ENCODE measurements at places on chromosomes 11 and 22. TPM values are rescaled to one million over a fixed set of nuclear protein-coding genes. Genes with fewer than 3 reads are reported as not detected.

DNA sequence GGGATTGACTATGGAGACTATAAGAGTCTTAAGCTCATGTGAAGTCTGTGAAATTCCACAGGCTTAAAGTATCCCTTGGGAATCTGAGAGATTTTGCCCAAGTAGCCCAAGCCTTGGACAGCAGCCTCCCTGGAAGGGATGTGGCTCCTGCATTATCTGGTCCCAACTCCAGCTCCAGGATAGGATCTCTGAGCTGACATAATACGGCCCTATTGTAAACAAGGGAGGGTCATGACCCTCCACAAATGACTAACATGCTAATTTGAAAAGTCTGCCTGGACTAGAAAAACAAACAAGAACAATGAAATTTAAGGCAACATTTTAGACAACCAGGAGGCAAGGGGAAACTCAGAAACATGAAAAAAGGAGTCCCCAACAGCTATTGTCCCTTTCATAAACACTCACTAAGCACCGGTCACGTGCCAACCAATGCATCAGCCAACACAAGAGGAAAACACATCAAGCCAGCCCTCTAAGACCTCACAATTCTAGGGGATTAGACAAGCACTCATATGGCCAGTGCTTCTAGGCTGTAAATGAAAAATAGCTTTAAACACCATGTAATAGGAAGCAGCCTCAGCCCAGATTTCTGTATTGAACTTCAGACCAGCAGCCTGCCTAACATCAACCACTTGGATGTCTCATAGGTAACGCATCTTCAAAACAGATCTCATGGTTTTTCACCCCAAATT is 101.2 kb upstream of the TIMP3 start:
- no peak for DNase-seq

DNA sequence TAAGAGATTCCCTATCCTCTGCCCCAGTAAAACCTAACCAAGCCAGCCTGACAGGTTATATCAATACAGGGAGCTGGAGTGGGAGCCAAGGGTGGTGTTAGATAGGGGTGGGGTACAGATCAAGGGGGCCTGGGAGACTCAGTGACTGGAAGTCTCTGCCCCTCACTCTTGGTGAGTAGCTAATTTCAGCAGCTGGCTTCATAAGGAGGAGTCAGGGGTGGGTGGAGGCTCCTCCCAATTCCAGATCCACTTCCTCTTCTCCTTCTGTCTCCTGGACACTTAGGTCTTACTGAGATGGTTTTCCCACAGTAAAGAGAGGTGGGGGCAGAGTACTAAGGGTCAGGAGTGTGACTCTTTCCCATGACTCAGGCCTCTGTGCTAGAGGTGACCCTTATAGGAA is 1.1 kb upstream of the VSIG2 start:
- DNase-seq: no peak

- no peak for DNase-seq
These were observed 65.2 kb downstream of the MPPED1 start for GRCh38 chr22:43476751-43477725.

DNA sequence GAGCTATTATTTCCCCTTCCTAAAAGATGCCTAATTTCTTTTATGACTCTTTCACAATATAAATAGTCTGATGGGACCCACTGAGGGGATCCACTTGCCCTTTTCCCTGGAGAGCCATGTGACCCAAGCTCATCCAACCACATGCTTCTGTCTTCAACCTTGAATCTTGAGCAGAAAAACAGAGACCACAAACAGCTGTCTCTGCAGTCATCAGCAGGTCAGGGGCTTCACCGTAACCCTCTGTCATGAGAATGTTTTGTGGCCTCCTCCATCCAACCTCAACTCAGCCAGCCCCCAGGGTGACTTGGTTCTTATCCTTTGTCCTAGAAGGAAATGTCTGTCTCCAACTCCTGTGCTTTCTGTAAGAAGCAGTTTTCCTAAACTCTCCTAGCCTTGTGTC is 129.6 kb upstream of the POU2AF2 start:
- no peak for DNase-seq

- DNase-seq: no peak
These were observed 66.6 kb downstream of the MED15 start for GRCh38 chr22:20573833-20574615.

- DNase-seq: no peak
These were observed 110.0 kb downstream of the KIAA1671 start for GRCh38 chr22:25062386-25063085.

GRCh38 chr22:45804986-45805325 is 133.3 kb downstream of the ATXN10 start:
- DNase-seq: no peak

PDE2A gene
- 78.3 TPM for total RNA-seq

GRCh38 chr11:100791103-100791502 is 104.0 kb downstream of the ARHGAP42 start:
- no peak for DNase-seq

GRCh38 chr22:41574847-41575381 is 14.1 kb downstream of the CSDC2 start:
- no peak for DNase-seq

- DNase-seq: no peak
These were observed 59.1 kb downstream of the IGLL1 start for GRCh38 chr22:23520863-23521440.

KRTAP5-7 gene
- total RNA-seq: not detected

MAJIN gene
- total RNA-seq: not detected

- no peak for DNase-seq
These were observed 23.4 kb downstream of the HPS4 start for GRCh38 chr22:26460202-26460601.

- DNase-seq: no peak
These were observed 339.8 kb downstream of the KCNA4 start for GRCh38 chr11:29676993-29677392.

GRCh38 chr11:16326679-16327297 is 29.6 kb downstream of the SOX6 start:
- no peak for DNase-seq

DNA sequence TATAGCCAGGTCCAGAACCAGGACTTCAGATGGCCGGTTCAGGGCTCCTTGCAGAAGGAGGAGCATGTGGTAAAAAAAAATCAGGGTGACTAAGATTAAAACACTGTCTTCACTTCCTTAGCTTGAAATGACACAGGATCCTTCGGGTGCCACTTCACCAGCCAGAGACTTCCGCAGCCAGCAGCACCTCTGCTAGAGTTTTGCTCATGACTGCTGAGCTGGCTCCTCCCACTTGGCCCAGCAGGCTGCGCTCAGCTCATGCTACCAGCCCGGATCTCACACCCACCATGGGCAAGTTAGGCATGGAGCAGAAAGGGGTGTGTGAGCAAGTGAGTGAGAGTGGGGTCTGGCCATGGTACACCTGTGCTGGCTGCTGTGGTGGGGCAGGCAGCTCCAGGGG is 6.6 kb upstream of the MS4A18 start:
- no peak for DNase-seq

- no peak for DNase-seq
These were observed 17.9 kb downstream of the RBM4B start for GRCh38 chr11:66659763-66660162.

DNA sequence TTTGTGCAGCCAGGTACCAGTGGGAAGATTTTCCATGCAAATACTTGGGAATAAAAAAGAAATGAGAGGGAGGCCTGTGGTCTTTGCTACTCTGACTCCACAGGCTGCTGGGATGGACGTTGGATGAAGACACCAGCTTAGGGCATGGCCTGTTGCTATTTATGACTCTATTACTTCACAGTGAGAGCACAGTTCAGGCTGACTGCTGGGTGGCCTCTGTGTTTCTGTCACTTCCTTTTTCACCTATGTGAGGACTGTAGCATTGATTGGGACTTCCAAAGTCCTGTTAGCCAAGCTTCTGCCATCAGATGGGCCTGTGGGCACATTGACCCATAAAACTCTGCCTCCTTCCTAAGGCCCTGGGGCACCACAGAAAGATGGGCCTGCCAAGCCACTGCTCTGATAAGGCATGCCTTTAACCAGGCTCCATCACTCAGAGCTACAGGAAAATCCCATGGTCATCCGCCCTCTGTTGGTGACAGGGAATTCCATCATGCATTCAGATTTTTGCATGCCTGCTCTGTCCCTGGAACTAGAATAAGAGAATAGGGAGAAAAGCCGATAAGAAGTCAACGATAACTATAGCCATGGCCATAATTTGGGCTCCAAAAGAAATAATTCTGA is 64.6 kb downstream of the KCNJ1 start:
- no peak for DNase-seq

MS4A15 gene
- total RNA-seq: not detected

- no peak for DNase-seq
These were observed 480 bp downstream of the TRIM34 start for GRCh38 chr11:5625281-5625680.

MYOD1 gene
- not detected for total RNA-seq

DNA sequence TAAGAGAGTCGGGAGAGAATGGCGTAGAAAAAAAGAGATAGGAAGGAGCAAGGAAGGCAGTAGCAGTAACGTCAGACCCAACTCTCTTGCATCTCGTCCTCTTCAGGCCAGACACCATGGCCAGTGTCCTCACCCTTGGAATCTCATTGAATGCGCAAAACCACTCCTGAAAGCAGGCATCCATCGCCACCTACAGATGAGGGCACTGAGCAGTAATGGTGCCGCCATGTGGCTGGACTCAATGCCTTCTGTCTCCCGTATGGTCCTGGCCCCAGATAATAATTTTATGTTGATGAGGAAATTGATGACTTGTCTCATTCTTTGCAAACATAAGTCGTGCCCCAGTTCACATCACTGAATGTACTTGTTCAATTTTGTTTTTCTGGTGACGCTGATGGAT is 17.8 kb upstream of the ALX4 start:
- DNase-seq: no peak

DNA sequence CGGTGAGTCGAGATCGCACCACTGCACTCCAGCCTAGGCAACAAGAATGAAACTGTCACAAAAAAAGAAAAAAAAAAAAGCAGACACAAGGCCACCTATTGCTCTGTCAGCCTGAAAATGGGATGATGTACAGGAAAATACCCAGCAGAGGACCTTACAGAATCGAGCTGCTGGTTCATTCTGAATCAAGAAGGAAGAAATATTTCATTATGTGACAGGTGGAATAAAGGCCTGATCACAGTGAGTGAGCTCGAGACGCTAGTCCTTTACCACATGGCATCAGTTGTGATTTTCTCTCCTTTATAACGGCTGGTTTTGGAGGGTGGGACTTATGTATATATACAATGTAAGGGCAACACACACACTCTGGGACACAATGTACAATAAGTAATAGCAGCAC is 340.0 kb downstream of the LARGE1 start:
- no peak for DNase-seq

DNA sequence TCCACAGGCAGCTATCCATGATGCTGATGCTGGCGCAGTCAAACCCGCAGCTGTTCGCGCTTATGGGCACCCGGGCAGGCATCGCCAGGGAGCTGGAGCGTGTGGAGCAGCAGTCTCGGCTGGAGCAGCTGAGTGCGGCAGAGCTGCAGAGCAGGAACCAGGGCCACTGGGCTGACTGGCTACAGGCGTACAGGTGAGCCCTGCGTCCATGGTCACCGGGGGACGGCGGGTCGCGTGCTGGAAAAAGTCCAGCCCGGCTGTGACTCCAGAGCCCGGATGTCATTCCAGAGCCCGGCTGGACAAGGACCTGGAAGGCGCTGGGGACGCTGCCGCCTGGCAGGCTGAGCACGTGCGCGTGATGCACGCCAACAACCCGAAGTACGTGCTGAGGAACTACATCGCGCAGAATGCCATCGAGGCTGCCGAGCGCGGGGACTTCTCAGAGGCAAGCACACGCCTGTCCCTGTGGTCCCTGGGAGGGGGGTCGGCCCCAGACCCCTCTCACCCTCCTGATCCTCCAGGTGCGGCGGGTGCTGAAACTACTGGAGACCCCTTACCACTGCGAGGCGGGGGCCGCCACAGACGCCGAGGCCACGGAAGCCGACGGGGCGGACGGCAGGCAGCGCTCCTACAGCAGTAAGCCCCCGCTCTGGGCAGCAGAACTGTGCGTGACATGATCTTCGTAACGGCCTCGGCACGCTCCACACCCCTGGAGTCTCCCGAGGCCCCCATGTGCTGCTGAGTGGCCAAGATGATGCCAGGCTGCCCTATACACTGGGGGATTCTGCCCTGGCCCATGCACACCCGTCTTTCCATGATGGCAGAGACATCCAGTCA is 16.1 kb downstream of the SELENOO start:
- DNase-seq: no peak

DNA sequence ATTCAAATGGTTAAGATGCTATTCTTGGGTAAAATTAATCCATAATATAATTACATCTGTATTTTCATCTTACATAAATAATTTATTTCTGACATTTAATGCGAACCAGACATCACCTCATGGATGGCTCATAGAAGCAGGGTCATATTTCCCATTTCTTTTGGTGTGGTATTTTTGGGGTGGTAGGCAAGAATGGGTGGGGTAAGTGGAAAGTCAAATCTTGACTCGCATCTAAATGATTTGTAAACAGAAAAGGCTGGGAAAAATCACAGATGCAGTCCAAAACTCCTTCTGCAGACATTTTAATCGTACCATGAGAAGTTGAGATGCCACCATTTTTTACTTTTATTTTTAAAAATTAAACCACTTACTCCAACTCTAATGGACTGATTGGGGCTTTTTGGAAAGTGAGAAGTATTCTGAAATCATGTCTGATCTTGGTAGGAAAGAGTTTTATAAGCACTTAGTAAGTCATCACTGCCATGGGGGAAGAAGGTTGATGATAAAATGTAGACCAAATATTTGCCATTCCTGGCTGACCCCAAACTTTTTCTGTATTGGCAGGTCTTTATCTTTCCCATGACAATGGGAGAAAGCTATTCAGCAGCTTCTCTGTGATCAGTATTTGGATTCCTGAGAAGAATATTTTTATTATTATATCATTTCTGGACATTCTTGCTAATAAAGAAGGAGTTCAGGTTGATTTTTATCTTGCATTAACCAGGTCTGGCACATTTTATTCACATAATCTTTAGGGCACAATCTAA is 47.2 kb upstream of the BLID start:
- DNase-seq: no peak

DNA sequence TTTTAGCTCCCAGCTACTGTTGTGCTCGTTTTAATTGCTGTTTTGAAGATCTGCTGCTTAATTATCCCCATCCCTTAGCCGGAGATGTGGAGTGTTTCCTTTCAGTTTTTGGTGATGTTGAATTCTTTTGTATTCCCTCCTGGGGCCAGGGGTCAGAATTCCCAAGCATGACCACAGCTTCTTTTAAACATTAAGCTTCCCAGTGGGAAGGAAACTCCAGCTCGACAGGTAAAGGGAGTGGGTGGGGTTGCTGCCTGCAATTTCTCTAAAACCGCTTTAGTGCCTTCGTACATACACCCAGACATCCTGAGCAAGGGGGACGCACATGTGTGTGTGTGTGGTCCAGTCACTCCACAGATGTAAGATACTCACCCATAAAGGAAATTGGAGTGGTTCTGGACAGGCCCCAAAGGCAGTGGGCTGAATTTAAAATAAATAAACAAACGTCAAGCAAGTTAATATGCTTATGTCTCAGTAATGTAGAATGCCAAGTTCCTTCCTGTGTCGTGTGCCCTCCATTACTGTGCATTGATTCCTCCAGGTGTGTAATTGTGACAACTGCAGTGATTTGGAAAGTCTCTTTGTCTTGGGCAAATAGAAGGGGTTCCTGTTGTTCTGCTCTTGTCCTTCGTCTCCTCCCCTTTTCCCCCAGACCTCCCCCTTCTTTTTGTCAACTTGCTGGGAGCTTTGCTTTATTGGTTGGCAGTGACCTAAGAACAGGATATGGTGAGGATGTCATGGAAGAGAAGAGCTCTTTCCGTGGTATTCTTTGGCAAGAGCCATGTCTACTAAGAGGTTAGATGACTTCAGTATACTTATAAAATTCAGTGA is 19.2 kb upstream of the ADSL start:
- DNase-seq: no peak

TYMP gene
- 2.0 TPM for total RNA-seq

- DNase-seq: no peak
These were observed 1.0 kb downstream of the CUL5 start for GRCh38 chr11:108009497-108010370.

- DNase-seq: no peak
These were observed 3.0 kb upstream of the SCUBE2 start for GRCh38 chr11:9094420-9094819.

OR4A16 gene
- total RNA-seq: not detected

All from occipital lobe (tissue), 3 donors.